GM12892 (cell line): ENCODE measurements at places on chromosomes 1 and 21.

GRCh38 chr21:26385721-26386120 lies 187.4 kb downstream of the CYYR1 start:
- DNase-seq = no peak

- no peak for DNase-seq
Measured at GRCh38 chr1:193462629-193463320, 276.4 kb upstream of the B3GALT2 start.

GRCh38 chr1:202187041-202187671 lies 6.4 kb upstream of the LGR6 start:
- no peak for DNase-seq

DNA sequence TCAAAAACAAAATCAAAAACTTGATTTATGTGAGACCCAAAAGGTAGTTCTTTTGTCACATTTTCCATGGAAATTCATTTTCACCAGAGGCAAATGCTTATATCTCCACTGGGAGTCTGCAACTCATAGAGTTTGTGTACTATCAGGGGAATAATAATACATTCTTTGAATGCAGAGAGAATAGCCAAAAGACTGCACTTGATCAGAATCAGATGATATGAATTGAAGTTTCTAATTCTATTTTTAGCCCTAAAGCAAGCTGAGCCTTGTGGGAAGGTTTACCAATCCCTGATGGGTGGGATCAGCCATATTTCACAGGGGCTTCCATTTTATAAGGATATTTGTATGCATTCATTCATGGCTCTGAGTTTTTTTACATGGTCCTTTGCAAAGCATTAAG lies 49.6 kb downstream of the TSEN15 start:
- DNase-seq = no peak

GRCh38 chr1:7539769-7540175 lies 231.3 kb upstream of the VAMP3 start:
- no peak for DNase-seq

DNA sequence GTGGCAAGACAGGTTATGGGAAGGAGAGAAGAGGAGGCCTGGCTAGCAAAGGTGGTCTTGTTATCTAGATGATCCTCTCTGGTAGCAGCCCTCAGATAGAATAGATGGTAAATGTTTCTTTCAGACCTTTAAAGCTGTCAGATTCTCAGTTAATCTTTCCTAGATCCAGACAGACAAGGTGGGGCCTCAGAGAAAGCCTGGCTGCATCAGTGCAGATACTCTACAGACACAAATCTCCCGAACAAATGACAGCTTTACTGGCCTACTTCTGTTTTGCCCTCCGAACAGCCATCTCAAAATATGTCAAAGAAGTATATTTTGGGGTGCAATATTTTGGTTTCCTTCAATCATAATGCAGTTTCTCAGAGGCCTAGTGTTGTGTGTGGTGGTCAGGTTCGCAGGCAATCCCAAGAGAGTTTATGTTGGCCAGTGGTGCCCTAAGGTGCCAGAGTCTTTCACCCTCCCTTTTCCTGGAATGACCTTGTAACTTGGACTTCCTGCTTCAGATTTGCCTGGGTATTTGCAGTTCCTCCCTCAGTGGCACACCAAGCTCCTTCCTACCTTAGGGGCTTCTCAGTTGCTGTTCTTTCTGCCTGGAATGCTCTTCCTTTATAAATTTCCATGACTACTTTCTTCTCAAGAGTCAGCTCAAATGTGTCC lies 7.0 kb downstream of the LRRC8B start:
- no peak for DNase-seq

GRCh38 chr1:201214461-201214860 lies 23.8 kb downstream of the IGFN1 start:
- DNase-seq = no peak

DNA sequence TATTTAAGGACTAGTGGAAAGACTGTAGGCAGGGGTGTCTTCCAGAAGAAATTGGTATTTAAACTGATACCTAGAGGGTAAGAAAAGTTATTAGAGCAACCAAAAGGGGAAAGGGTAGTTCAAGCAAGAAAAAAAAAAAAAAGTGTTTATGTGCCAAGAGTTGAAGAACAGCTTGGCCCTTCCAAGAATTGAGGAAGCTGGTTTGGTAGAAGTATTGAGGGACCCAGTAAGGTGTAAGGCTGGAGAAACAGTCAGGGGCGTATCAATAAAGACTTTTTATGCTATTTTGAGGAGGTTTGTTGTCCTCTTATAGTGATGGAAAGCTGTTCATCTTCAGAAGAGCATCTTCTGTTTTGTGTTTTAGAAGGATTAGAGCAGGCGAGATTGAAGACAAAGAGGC lies 108.3 kb downstream of the PTPRC start:
- DNase-seq = no peak

GRCh38 chr1:1915911-1916840 lies 1.1 kb downstream of the CALML6 start:
- DNase-seq = no peak

DNA sequence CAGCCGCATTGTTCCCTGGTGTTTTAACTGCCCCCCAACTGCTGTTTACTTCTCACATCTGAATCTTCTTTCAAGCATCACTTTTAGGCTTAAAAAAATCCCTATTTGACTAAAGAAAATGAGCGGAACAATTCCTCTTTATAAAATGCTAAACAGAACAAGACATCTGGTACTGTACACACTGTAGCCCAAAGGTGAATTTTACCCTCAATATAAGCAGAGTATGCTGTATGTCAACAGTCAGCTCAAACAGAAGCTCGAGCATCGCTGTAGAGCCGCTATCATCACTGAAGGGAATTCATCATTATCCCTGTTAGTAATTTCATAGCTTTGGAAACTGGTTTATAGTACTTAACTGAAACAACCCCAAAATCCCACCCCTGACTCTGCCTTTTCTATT lies 85.3 kb downstream of the LRRC8D start:
- no peak for DNase-seq

- DNase-seq = no peak
Measured at GRCh38 chr1:152020849-152021248, 16.0 kb downstream of the S100A11 start.

DNA sequence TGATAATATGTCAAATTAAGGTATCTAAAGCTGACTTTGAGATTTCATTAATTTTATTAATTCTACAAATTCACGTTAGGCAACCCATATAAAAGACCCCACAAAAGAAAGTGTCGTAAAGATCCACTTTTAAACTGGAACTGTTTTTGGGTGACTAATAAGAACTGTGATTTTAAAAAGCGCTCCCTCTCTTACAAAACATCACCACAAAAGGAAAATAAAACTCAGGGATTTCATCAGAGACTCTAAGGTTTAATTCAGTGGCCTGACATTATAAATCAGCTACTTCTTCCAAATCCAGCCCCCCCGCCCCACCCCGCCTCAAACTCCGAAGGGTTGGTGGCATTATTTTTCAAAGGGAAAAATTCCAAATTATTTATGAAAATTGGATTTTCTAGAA lies 2.7 kb downstream of the COL24A1 start:
- DNase-seq = no peak

DNA sequence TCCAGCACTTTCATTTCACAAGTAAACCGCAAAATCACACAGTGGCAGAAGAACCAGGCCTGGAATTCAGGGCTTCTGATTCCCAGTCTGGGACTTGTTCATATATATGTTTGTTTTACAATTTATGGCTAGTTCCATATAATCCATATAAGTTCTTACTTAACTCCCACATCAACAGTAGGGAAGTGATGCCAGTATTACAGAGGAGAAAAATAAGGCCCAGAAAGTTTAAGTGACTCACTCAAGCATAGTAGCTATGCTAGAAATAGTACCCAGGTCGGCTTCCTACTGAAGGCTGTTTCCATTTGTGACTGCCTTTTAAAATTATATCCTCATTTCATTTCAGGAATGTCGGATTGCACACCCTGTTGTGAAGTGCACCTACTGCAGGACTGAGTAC lies 1.4 kb downstream of the FAM76A start:
- DNase-seq = no peak

DNA sequence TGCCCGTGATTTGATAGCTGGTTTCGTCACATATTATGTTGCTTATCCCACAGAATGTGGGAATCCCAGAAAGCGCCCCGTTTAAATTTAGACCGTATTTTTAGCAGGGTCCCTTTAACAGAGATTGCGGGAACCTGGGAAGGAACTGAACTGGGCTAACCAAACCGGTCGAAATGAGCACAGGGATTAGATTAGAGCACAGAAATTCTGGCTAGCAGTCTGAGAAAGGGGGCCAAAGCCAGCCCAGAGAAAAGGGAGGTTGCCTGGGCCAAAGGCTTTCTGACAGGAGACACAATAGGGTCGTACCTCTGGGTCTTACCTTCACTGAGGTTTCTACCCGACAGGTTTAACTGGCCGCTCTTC lies 327 bp downstream of the LRRC40 start:
- DNase-seq = no peak

GRCh38 chr1:182337736-182338571 lies 53.6 kb downstream of the GLUL start:
- DNase-seq = no peak

- no peak for DNase-seq
Measured at GRCh38 chr1:180579961-180580611, 21.3 kb downstream of the OVAAL start.

- no peak for DNase-seq
Measured at GRCh38 chr1:215797859-215798258, 230.8 kb downstream of the KCTD3 start.

DNA sequence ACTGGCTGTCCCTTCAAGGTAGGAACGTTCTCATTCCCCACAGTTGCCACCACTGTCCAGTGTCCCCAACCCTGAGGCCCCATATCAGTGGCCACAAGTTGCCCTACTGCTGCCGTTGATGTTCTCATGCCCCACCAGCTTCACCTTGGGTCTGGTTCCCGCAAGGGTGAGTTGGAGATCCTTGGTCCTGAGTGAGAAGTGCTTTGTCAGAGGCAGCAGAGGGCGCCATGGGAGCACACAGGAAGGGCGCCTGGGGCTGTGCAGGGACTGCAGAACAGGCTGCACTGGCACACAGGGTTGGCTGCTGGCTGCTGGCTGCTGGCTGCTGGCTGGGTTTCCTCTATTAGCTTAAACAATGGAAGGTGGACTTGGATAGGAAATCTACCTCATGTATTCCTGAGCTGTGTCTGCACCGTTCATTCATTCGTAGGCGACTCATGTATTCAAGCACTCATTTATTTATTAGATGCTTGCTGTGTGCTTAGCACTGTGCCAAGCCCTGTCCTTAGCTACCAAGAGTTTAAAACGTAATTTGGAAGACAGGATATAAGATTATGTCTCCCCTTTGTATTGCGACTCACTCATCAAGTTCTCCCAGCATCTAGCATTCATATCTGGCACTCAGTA lies 2.1 kb upstream of the S100A9 start:
- no peak for DNase-seq

DNA sequence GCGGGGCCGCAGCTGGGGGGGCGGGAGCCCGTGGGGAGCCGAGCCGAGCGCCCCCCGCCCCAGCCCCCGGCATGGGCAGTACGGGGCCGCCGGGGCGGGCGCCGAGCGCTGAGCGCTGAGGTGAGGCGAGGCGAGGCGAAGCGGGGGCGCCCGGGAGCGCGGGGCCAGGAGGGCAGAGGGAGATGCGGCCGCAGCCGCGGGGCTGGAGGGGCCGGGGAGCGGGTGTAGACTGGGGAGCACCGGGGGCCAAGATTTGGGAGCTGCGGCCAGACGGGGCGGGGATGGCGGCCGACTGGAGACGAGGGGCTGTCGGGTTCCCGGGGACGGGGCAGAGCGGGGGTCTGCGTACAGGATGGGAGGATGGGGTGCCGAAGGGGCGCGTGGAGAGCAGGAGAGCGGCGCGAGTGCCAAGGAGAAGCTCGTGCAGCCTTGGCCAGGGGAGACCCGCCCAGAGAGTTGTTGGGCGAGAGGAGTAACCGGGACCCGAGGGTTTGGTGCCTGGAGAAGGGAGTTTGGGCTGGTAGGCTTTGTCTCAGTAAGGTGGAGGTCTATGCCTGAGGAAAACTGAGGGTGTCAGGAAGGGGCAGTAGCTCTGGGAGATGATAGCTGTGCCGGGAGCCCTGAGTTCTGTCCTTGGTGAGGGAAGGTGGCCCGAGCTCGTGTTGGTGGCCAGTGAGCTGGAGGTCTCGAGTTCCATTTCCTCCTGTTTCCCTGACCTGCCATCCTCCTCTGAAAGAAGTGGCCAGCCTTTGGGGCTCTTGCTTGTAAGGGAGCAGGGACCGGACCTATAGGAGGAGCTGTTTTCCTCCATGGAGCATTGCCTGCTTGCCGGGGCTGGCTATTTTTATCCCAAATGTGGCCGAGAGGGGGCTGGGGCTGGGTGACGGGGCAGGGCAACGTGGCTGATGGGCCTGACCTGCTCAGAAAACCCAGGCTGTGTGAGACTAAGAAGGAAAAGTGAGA lies 539 bp downstream of the ATP8B2 start:
- no peak for DNase-seq

DNA sequence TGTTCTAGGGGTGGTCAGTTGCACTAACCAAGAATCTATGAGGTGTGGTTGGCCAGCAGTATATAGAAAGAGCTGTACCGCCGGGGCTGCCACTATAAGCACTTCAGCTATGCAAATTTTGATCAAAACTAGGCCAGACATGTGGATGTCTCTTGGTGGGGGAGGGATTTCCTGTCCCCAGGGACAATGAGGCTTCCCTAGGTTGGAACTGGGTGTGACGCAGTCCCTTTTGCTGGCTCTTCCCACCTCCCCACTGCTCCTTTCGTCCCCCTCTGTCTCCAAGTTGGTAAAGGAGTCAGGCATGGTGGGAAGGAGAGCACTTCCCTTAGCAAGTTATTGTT lies 13.6 kb downstream of the SDCCAG8 start:
- no peak for DNase-seq

- DNase-seq = no peak
Measured at GRCh38 chr1:219227360-219228057, 53.8 kb downstream of the LYPLAL1 start.

DNA sequence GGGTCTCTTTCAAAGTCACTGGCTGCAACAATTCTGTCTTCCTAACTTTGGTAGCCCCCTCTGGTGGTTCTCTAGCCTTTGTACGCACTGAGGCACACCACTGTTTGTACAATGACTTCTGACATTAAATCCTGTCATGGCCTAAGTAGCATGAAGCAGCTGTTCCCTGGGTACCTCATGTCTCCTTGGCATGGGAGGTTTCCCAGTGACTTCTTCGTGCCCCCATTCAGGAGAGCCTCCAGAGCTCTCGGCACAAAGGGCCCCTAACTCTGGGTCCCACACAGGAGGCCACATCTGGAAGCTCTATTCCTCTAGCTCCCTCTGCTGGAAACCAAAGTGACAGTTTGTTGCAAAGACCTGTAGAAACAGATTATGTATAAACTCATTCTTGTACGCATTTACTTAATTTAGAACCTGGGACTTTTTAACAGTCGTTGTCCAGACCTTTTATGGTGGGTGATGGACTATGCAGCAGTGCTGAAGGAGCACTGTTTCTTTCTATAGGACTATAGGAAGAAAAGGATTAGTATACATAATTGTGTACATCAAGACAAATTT lies 13.4 kb downstream of the SWT1 start:
- DNase-seq = peak; percentile 19
